NCI-H2107 (cell line): ENCODE measurements at places on chromosomes 11 and 22.

DNA sequence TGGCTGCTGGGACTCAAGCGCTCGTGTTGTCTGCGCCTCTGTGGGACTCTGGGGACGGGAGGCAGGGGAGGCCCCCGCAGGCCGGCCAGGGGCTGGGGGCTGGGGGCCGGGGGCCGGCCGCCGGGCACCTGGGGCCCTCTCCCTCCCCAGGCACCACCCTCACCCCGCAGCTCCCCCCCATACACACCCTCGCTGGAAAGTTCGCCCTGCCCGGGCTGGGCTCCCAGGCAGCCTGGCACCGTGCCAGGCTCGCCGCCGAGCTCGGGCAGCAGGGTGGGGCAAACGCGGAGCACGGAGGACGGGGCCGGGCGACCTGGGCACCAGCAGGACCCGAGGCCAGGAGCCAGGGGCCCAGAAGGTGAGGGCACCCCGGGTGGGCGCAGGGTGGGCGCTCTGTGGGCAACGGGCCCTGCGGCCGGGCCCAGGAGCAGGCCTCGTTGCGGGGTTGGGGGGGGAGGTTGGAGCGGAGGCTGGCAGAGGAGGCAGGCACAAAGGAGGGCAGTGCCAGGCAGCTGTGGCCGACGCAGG lies 76.7 kb upstream of the WNT7B start:
- no peak for DNase-seq

- no peak for DNase-seq
Observed at GRCh38 chr11:27290261-27291050, 72.6 kb downstream of the CCDC34 start.

GRCh38 chr22:19879992-19880785 lies 25.5 kb upstream of the GNB1L start:
- no peak for DNase-seq

- DNase-seq: no peak
Observed at GRCh38 chr22:35053060-35053835, 12.7 kb upstream of the ISX start.

DNA sequence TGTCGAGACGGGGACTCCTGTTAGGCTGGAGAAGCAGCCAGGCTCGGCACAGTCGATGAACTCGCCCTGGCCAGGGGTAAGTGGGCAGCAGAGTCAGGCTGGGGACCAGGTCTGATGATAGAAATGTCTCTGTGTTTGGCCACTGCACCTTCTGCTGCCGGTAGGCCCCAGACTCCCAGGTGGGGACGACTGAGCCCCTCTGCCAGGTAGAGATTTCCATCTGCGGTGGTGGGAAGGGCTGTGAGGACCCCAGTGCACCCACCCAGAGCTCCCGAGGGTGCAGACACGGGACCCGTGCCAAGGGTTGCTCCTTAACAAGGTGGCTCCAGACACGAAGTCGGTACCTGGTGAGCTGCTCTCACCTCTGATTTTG lies 862.5 kb downstream of the TBC1D22A start:
- no peak for DNase-seq

DNA sequence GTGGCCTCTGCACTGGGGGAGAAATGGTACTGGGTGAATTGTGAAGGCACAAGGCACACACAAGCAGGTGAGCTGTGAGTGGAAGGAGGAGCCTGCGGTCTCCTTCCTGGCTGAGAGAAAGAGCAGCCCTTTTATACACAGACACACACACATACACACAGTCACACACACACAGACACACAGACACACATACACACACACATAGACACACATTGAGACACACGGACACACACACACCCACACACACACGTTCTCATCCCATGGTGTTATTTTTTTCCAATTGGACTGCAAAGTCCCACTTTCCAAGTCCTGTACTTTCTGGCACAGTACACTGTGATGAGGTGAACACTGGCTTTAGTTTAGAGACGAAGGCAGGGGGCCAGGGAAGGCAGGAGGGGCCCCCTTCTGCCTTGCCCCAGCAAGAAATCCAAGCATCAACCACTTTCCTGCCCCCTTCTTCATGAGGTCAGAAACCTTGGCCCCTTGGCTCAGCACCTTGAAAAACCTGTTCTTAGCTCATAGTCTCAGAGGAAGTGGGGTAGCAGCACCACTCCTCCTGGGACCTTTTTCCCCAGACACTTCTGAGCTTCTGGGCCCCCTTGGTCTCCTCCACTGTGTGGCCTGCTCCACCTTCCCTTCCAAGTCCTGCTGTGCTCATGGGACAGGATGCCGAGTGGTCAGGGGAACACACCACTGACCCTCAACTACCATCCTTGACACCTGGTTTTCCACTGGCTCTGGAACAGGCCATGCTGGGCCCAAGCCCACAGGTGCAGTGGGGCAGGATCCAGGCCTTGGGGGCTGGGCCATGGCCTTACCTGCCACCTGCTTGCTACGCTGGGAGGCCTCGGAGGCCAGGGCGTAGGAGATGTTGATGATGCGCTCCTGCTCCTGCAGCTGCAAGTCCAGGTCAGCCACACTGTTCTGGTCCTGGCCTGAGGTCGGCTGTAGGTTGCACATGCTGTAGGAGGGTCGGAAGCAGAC lies 43.8 kb downstream of the C11orf58 start:
- DNase-seq: no peak

- no peak for DNase-seq
Observed at GRCh38 chr11:38968951-38969350, 2370.9 kb upstream of the RAG2 start.

DNA sequence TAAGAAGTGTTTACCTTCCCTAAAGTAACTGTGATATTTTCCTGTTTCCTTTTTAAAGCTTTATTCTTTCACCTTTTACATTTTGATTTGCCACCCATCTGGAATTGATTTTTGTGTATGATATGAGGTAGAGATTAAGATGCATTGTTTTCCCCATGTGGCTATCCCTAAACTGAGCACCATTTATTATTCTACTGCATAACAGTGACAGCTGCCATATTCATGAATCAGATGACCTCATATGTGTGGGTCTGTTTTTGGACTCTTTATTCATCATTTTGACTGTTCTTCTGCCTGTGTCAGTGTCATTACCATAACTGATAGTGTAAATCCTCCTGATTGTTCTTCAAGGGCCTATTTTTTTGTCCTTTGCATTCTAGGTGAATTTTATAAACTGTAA lies 50.8 kb downstream of the HIPK3 start:
- DNase-seq: no peak

- no peak for DNase-seq
Observed at GRCh38 chr22:17281440-17281841, 62.2 kb upstream of the ADA2 start.

DNA sequence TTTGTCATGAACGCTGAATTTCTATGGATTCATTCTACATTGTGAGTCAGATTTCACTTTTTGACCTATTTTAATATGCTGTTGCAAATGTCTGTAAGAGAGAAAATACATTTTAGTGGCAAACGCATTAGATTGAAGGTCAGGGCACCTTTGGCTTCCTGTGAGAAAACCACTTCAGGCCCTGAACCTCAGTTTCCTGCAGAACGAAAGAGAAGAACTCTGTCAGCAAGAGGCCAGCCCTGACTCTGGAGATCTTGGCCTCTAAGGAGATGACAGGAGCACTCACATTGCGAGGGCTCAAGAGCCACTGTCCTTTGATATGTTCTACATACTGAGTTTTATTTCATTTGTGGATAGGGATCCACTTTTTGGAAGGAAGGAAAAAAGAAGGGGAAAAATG lies 83.6 kb downstream of the KCNJ1 start:
- DNase-seq: no peak

DNA sequence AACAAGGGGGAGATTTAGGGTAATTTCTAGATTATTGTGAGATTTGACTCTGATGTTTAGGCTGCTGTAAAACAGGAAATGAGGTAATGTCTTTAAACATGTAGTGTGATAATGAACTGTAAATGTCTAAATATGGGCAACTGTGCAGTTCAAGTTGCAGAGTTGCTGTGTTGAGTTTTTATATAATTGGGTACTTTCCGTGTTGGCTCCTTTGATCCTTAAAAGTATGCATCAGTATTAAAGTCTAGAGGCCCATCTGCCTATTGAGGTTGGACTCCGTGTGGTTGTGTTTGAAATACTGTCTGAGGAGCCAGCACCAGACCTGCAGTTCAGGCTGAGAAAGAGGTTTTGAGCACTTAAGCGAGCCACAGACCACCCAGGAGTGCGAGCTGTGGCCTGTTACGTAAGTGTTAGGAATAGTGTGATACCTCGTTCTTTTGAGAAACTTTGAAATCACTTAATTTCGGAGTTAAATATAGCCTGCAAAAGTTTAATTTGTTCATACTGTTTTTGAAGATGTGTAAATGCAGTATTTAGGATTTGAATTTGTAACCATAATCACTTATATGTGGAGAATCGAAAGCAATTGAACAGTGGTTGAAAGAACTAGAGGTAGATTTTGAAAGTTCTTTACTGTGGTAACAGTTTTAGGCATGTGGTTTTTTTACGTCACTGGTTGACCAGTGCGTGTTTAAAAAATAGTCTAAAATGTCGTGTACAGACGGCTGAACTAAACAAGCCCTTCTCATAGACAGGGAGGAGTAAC lies 9.0 kb downstream of the FAM118A start:
- DNase-seq: no peak

DNA sequence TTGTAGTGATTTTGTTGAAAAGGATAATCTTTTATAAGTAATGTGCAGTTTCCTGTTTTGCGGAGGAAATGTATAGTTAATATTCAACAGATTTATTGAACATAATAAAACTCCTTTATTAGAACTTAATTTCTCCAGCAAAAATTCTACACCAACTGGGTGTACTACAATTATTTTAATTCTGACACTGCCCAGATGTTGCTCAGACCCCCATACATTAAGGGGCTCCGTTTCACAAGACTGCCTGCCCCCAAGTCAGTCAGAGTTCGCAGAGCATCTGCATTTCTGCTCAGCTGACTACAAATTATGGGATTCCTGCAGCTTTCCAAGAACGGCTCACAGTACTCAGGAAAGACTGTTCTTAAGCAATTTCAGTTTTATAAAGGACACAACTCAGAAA lies 6.2 kb downstream of the CEP57 start:
- DNase-seq: no peak

- no peak for DNase-seq
Observed at GRCh38 chr11:118238929-118239328, 13.2 kb downstream of the MPZL3 start.

DNA sequence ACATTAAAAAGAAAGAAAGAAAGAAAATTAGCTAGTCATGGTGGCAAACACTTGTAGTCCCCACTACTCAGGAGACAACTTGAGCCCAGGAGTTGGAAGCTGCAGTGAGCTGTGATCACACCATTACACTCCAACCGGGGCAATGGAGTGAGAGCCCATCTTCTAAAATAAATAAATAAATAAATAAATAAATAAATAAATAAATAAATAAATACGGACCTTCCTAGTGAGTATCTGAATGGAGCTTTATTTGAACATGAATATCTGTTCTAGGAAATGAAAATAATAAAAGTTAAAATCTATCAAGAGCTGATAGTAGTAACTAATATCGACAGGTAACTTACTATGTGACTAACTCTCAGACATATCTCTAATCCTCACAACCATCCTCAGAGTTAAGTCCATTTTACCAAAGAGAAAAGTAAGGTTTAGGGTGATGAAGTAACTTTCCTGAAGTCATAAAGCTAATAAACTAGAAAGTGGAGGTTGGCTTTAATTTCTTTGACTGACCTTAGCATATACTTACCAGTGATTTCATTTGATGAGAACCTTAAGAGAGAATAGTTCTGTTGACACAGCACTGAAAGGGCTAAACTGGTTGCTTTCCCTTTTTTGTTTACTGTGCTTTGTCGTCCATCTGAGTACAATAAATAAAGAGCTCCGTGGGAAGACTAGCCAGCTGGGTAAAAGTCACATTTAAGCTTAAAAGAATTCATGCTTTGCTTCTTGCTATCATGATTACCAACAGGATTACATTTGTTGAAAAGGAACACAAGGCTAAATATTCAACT lies 22.4 kb downstream of the ENTHD1 start:
- no peak for DNase-seq

DNA sequence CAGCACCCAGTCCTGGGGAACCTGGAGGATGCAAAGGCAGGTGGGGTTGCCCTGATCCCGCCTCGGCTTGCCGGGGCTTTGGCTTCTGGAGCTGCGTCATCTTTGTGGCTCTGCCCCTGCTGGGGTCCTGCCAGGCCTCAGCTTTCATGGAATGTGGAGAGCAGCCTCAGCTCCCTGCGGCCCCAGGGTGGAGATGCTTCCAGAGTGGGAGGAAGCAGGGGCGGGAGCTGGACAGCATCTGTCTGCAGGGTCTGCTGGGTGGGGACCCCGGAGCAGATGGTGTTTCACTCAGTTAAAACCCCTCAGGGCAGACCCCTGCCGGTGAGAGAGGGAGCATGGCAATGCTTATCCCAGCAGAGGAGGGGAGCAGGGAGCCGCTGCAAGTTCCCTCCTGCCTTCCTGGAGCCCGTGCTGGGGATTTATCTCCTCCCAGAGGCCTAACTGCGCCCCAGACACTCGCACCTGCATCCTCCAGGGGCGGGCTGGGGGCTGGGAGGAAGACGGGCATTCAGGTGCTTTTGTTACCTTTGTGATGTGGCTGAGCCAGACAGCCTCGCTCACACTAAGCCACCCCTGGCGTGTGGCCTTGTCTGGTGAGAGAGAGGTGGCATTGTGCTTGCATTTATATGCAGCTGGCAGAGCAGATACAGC lies 15.7 kb downstream of the GRIK4 start:
- no peak for DNase-seq

DNA sequence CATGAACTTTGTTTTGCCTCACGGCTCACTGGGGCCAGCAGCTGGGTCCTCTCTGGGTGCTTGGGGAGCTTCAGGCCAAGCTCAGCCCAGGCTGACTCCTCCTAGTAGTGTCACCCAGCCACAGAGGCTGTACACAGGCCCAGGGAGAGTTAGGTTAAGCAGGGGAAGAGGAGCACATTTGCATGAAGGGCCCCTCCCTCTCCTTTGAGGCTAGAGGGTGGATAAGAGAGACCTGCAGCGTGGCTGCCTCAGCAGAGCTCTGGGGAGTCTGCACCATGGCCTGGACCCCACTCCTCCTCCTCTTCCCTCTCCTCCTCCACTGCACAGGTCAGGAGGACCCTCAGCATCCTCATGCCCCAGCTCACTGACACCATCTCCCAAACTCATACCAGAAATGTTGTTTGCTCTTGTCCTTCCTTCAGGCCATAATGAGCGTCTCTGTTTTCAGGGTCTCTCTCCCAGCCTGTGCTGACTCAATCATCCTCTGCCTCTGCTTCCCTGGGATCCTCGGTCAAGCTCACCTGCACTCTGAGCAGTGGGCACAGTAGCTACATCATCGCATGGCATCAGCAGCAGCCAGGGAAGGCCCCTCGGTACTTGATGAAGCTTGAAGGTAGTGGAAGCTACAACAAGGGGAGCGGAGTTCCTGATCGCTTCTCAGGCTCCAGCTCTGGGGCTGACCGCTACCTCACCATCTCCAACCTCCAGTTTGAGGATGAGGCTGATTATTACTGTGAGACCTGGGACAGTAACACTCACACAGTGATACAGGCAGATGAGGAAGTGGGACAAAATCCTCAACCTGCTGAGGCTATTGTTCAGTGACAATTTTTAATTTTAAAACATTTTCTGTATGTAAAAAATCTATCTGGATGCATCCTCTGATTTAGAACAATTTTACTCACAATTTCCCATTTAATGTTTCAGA lies 82.4 kb upstream of the VPREB1 start:
- DNase-seq: no peak

- DNase-seq: no peak
Observed at GRCh38 chr22:31239771-31240370, 27.8 kb downstream of the LIMK2 start.

GRCh38 chr11:83033972-83034672 lies 37.6 kb downstream of the RAB30 start:
- no peak for DNase-seq
